H4 (cell line): ENCODE measurements at places on chromosomes 3 and 15. TPM values are rescaled to one million over a fixed set of nuclear protein-coding genes. Genes with fewer than 3 reads are reported as not detected.

PTX3 gene
- 0.99 and 1.5 TPM in 2 replicates for total RNA-seq

LMAN1L gene
- 0.10 TPM in 1 of 2 replicates, not detected in the other for total RNA-seq

CHRM5 gene
- not detected in 2 replicates for total RNA-seq

DUOXA1 gene
- total RNA-seq: not detected in 2 replicates

GPR176 gene
- total RNA-seq: 20.4 and 21.5 TPM in 2 replicates

MEGF11 gene
- 0.02 TPM in 1 of 2 replicates, not detected in the other for total RNA-seq

CCNB2 gene
- 181 and 210 TPM in 2 replicates for total RNA-seq

VEPH1 gene
- 0.75 and 8.9 TPM in 2 replicates for total RNA-seq

ANKUB1 gene
- not detected in 2 replicates for total RNA-seq

LYZL4 gene
- not detected in 2 replicates for total RNA-seq

DZIP1L gene
- total RNA-seq: 4.5 and 6.3 TPM in 2 replicates

HGD gene
- 0.12 TPM in 1 of 2 replicates, not detected in the other for total RNA-seq
